ENCODE measurements at places on chromosomes 7 and 10. TPM values are rescaled to one million over a fixed set of nuclear protein-coding genes. Genes with fewer than 3 reads are reported as not detected.

DNA sequence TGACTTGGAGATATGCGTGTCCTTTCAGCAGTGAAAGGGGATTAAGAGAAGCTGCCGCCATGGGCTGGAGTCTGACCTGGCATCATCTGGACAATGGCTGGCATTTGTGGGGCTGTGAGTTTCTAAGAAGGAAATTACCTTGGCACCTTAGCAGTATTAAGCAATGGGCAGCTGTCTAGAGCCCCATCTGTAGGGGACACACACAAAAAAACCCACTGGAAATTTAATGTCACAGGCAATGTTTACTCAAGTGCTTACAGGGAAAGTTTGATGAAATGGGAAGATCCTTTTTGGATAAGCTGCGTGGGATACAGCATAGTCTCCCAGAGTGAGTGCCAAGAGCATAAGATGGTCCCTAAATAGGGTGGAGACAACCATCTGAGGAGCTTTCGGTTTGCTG is 25.0 kb downstream of the ADRA2A start:
- H3K4me1 ChIP-seq: no peaks in the 10 kb centered on the region
- no peaks in the 10 kb centered on the region for H3K36me3 ChIP-seq
- no peak for DNase-seq
- peaks cover 3% of the 10 kb centered on the region for H3K27me3 ChIP-seq
- H3K27ac ChIP-seq: no peak overlapping the region
- H3K4me3 ChIP-seq: no peak overlapping the region

DNA sequence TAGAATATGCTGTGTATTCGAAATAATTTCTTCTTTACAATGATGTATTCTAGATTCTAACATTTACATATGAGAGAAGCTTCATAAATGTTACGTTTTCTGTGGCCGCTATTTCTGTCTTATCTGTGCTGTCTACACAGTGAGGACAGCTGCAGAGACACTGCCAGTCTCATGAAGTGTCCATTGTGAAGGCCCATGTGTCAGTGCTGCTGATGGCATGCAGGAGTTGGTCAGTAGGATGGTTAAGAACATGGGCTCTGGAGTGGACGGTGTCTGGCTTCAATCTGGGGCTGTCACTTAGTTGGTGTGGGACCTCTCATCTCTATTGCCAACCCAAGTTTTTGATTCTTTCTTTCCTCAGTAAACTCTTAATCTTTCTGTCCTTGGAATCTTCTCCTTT is 137.3 kb downstream of the SDK1 start:
- H3K36me3 ChIP-seq: no peaks in the 10 kb centered on the region
- H3K27me3 ChIP-seq: no peaks in the 10 kb centered on the region

DNA sequence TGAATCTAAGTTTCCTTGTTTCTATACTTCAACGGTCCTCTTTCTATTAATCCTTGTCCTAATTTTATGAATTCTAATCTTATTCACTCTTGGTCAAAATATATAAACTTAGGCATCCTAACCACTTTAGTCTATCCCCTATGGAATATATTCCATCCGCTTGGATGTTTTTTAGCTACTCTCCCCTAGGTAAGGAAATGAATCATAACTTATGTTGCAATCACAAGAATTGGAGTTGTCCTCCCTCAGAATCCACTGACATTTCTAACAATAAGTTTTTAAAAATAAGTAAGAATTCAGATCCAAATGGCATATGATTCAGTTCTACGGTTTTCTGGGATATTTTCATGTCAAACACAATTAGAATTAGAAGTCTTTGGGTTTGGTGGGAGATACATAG is 1081.6 kb downstream of the SORCS1 start:
- H3K27ac ChIP-seq: no peak overlapping the region
- no peaks in the 10 kb centered on the region for H3K4me1 ChIP-seq
- H3K4me3 ChIP-seq: no peak overlapping the region
- H3K36me3 ChIP-seq: no peaks in the 10 kb centered on the region
- no peak for DNase-seq
- no peaks in the 10 kb centered on the region for H3K27me3 ChIP-seq

- DNase-seq: no peak
- no peak overlapping the region for H3K27ac ChIP-seq
- H3K36me3 ChIP-seq: peaks cover 13% of the 10 kb centered on the region
- H3K4me3 ChIP-seq: no peak overlapping the region
Observed at GRCh38 chr7:43624156-43624555, 41.2 kb downstream of the STK17A start.

GRCh38 chr7:97081521-97082300 is 35.8 kb upstream of the SDHAF3 start:
- H3K27me3 ChIP-seq: no peaks in the 10 kb centered on the region
- H3K4me1 ChIP-seq: no peaks in the 10 kb centered on the region
- H3K4me3 ChIP-seq: no peak overlapping the region
- no peak for DNase-seq
- H3K36me3 ChIP-seq: no peaks in the 10 kb centered on the region

Gene SRPK2
- 70.5 TPM for total RNA-seq

DNA sequence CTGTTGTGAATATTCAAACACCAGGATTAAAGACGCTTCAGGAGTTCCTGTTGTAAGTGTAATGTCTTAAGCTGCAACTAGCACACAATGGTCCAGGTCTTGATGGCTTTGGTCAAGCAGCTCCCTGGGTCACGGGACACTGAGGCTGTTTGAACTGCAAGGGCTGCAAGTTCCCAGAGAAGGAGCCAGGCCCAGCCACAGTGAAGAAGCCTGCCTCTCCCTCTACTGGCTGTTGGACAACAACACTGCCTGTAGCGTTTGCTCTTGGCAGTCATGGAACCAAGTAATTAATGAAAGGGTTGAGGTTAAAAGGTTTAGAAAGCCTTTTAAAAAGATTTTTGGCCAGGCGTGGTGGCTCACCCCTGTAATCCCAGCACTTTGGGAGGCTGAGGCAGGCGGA is 31.9 kb upstream of the GUSB start:
- H3K27me3 ChIP-seq: peaks cover 3% of the 10 kb centered on the region
- H3K4me1 ChIP-seq: peaks cover 2% of the 10 kb centered on the region
- DNase-seq: peak; percentile 45
- peaks cover 3% of the 10 kb centered on the region for H3K36me3 ChIP-seq
- H3K4me3 ChIP-seq: no peak overlapping the region

- H3K36me3 ChIP-seq: peaks cover 3% of the 10 kb centered on the region
- DNase-seq: no peak
- H3K4me3 ChIP-seq: no peak overlapping the region
Observed at GRCh38 chr7:158606129-158606528, 18.5 kb upstream of the PTPRN2 start.

Gene RASSF4
- total RNA-seq: 9.6 TPM

- H3K27ac ChIP-seq: no peak overlapping the region
- no peak for DNase-seq
- H3K4me3 ChIP-seq: no peak overlapping the region
- H3K36me3 ChIP-seq: no peaks in the 10 kb centered on the region
- H3K27me3 ChIP-seq: no peaks in the 10 kb centered on the region
- H3K4me1 ChIP-seq: no peaks in the 10 kb centered on the region
Observed at GRCh38 chr10:24973163-24973562, 20.8 kb upstream of the PRTFDC1 start.

Gene LBX1
- not detected for total RNA-seq
